ENCODE measurements at places on chromosomes 4 and X. TPM values are rescaled to one million over a fixed set of nuclear protein-coding genes. Genes with fewer than 3 reads are reported as not detected.
A peak's percentile ranks its signal among the peaks of the same experiment; 100 is the strongest.

Gene HEPH
- not detected for total RNA-seq

Gene AP1AR
- 32.9 TPM for total RNA-seq

Gene APLN
- total RNA-seq = 0.31 TPM

Gene RIPPLY1
- 0.10 TPM for total RNA-seq

Gene PCYT1B
- total RNA-seq = not detected

Gene LAS1L
- 46.4 TPM for total RNA-seq

Gene CENPU
- 103 TPM for total RNA-seq

Gene RXFP1
- not detected for total RNA-seq

Gene MYOZ2
- total RNA-seq = 0.10 TPM

DNA sequence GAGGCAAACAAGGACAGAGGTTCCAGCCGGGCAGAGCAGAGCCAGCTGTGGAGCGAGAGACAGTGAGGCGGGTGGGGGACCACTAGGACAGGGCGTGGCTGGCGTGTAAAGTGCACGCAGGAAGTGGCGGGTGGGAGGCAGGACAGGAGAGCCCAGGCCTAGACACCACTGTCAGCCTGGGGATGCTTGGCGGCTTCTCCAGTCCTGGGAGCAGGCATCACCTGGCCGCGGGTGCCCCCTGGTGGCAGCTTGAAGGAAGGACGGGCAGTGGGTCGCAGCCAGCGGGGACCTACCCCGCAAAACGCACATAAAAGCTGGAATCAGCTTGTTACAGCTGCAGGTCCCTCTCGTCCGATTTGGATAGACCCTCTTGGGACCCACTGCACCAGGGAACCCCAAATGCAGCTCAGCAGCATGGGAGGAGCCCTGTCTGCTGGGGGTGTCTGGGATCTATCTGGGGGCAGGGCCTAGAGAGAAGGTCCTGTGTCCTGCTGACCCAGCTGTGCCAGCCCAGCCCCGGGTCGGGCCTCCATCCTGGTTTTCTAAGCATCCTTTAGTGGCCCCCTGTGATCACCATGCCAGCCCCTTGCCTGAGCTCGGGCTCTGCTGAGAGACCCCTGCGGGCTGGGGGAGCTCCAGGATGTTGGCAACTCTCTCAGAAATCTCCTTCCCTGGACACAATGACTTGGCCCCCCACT lies 57.7 kb downstream of the WFS1 start:
- peak; percentile 82 for DNase-seq

DNA sequence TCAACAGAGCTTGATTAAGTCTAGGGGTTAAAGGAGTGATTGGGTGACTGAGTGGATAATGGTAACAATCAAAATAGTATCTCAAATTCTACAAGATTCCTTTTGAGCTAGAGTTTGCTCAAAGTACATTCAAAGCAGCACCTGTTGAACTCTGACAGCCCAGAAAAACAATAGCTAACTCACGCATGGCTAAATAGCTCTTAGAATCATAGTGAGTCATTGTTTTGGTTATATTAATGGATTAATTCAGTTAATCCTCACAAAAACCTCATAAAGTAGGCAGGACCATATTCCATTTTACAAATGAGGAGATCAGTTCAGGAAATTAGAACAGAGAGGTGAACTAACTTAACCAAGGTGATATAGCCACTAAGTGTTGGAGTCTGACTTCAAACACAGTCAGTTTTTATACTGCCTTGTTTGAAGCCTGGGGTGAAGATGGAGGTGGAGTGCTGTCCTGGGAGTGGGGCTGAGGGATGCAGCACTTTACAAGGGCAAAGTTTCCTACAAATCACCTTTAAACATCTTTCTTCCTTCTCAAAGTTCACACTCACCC lies 35.9 kb upstream of the PPM1K start:
- no peak for DNase-seq

DNA sequence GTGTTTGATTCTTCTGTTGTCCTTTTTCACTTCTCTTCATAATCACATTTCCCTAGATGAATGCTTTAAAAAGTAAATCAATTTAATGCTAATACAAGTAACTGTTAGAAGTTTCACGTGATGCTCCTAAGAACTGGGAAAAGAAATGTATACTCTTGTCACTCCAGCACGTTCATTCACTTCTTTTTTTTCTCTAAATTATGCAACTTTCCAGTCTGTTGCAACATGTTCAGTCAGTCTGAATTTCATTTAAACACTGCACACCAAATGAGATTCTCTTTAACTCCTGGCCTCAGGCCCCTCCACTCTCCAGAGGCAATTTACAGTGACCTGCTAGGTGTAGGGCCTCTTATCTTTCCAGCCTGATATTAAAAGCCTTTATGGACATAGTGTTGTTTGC lies 321.9 kb downstream of the HS3ST1 start:
- no peak for DNase-seq

DNA sequence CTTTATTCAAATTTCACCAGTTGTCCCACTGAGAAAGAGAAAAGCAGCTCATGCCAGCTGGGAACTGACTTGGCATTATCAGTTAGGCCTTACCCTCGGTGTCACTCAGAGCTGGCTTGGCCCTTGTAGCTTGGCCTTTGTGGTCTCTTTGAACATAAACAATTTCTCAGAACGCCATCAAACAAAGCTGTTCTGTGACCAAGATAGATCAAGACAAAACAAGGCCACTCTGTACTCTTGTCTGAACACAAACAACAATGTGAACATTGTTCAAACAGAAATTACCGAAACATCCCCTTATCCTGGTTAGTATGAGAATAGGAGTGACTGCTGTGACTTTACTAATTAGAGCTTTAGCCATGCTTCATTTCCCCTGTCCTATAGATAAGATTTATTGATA lies 57.2 kb downstream of the DIPK2B start:
- DNase-seq = peak; percentile 1

DNA sequence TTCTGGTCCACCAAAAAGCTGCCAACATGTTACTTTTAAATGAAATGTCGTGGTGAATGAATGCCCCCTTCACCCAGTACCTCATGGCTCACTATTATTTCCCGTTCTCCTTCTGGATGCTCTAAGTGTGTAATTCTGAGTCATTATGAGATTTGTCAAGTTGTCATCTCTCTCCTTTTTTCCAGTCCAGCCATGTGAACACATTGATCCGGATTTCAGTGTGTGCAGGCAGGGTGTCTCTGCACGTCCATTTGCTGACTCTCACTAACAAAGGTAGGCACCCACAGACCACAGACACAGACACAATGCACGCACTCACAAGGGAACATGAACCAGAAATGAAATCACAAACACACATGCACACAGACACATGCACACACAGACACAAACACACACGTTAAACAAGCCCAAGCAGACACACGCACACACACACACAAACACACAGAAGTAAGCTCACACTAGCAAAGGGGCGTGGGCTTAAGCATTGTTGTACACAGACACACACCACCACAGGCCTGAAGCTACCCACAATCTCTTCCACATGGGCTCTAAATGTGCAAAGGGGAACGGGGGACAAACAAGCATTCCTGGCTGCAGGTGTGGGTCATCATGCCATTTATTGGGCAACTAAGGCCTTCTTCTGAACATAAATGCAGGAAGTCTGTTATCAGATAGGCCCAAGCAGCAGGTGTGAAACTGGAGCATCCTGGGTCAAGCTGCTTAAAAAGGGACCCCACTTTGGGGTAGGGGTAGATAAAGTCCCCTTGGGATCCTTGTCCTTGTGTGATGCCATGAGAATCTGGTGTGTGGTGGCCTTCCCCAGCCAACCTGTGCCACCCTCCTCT lies 58.1 kb downstream of the NBDY start:
- DNase-seq = no peak

- DNase-seq = peak; percentile 14
These were observed 178.7 kb downstream of the FBXW7 start for GRCh38 chr4:152357206-152357605.

GRCh38 chr4:40856840-40857362 lies 107.1 kb downstream of the NSUN7 start:
- no peak for DNase-seq

DNA sequence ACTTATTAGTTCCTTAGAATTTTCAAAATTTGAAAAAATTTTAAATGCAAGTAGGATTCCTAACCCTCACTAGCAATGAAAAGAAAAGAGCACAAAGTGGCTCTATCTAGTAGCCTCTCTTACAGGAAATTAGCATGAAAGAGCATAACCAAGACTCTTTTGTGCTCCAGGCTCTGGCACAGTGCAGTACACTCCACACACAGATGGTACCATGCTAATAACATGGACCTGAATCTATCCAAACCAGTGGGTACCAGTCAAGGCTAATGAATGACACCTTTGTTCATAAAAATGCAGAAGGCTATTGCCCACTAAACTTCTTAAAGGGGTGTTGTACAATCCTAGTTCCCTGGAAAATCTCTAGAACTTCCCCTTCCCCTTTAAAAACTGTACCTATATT lies 119.0 kb downstream of the MANBA start:
- no peak for DNase-seq

DNA sequence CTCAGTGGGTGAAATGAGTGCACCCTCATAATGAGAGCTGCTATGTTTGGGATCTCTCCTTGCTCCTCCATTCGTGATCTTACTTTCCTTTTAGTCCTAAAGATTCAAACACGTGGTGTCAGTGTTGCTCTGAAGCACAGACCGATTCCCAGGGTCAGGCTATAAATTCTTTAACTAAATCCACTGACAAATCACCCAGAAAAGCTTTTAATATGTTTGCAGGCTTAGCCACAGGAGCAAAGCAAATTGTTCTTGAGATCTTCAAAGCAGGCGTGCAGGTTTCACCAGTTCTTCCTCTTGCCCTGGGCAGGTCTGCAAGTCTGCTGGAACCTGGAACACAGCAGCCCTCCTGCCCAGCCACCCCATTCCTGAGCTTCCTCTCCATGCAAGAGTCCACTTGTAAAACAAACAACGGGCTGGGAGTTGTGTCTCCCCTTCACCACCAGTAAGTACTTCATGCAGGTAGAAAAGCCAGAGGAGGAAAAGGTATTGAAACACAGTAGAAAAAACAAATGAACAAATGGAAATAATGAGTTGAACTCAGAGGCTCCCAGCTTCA lies 70.1 kb upstream of the ENPP6 start:
- DNase-seq = peak; percentile 23

GRCh38 chr4:178320003-178320402 lies 877.8 kb upstream of the AGA start:
- no peak for DNase-seq

- peak; percentile 62 for DNase-seq
These were observed 37.7 kb downstream of the NHS start for GRCh38 chrX:17412692-17413091.

DNA sequence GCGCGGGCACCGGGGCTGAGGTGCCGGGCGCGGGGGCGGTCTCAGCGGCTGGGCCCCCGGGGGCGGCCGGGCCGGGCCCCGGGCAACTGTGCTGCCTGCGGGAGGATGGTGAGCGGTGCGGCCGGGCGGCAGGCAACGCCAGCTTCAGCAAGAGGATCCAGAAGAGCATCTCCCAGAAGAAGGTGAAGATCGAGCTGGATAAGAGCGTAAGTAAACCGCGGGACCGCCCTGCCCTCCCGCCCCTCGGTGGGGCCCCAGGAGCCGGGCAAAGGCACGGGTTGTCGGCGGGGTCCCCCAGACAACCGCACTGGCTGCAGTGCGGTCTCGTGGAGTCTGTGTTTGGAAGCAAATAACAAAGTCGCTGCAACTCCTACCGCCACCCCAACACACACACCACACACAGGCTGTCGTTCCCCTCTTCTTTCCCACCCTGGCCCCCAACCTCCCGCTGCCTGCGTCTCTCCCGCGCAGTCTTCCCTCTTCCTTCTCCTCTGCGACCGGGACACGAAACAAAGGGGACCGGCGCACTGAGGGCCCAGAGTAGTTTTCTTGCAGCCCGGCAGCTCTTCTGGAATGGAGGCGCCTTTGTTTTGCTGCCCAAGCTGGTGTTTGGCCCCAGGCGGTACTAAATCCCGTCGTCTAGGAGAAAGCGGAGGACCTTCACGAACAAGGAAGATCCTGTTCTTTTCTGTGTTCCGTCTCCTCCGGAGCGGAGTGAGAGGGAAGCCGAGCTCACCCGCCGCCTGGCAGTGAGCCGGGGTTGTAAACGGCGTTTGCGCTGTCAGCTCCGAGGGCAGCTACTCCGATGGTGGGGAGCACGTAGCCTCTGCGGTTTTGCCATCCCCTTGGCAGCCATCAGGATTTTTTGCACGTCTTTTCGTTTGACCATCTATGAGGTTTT lies 788 bp downstream of the SAP30 start:
- DNase-seq = peak; percentile 37

DNA sequence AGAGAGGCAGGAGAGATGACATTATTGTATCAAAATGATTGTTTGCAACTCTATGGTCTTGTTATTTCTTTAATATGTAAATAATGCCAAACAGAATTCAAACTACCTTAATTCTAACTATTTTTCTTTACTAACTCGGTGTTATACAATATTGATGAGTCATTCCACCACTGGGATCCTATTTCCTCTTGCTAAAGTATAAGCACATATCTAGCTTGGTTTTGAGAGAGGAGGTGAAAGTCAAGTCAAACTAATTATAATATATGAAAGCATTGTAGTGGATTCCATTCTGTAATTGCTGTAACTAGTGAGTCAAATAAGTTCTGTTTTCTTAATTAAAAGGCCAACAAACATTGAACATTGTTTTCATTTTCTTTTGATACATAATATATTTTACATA lies 837.6 kb downstream of the PDHA2 start:
- DNase-seq = peak; percentile 19

DNA sequence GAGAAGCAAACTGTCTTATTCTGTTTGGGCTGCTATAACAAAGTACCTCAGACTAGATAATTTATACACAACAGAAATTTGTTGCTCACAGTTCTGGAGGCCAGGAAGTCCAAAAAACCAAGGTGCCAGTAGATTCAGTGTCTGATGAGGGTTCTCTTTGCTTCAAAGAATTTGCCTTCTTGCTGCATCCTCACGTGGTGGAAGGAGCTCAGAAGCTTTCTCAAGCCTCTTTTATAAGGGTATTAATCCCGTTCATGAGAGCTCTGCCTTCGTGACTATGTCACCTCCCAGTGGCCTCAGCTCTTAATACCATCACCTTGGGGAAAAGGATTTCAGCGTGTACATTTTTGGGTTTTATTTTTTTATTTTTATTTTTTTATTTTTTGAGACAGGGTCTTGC lies 20.1 kb downstream of the CA5B start:
- DNase-seq = no peak

DNA sequence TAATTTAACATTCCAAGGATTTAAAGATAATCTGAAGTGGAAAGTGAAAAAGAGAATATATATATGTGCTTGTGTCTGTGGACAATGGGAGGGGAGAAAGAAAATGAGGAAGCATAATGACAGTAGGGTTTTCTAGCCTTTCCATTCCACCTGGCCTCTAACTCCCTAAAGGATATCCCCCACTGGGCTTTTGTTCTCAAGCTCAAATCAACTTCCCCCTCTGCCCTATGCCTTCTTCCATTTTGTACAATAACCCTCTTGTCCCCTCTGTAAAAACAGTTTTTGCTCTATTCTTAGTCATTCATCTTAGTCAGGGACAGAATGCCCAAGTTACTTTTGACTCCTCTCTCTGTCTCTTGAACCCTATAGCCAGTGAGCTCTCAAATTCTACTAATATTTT lies 23.6 kb downstream of the ANTXR2 start:
- no peak for DNase-seq

DNA sequence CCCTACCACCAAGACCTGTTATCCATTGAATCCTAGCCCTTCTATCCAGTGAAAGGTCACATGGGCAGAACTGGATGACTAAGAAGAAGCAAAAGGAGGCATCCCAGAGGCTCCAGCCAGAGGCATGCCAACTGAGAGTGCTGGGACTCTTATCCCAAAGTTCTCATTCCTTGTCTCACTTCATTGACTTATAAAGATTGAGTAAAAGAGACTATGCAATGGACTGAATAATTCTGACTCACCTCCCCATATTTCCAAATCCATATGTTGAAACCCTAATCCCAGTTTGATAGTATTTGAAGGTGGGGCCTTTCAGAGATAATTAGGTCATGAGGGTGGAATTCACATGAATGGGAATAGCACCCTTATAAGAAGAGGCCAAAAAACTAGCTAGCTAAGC lies 131.4 kb downstream of the COL25A1 start:
- no peak for DNase-seq

GRCh38 chr4:26331380-26331950 lies 10.7 kb downstream of the RBPJ start:
- DNase-seq = no peak
